CD4-positive, alpha-beta T cell treated with Interleukin-1 beta for 1 hour (primary cell): ENCODE measurements at places on chromosomes 11 and 22.

- DNase-seq = no peak
Observed at GRCh38 chr11:97883086-97883485, 1137.7 kb upstream of the CNTN5 start.

GRCh38 chr11:132872211-132872610 is 660.1 kb downstream of the OPCML start:
- no peak for DNase-seq

DNA sequence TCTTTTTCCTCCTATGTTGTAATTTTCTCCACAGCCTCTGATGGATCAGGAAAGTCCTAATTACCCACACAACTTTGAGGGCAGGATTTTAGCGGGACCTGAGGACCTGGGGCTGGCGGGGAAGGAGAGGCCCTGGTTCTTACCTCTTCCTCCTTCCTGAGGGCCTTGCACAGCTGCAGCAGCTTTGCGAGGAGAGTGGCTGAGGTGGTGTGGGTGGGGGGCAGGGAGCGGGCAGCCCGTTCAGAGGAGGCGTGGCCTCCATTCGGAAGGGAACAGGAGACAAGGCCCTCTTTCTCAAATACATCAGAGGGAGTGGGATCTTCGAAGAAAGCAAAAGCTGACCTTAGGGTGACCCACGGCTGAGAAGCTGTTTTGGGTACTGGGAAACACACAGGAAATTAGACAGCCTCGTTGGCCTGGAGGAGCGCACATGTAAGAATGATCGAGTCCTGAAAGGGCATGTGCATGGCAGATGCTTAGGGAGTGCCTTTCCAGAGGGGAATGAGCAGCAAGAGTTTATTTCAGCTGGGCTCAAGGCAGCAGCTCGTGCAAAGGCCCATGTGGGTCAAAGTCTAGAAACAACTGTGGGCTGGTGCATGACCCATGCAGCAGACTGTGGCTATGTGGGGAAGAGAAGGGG is 76.6 kb upstream of the NARS2 start:
- DNase-seq = no peak

- DNase-seq = no peak
Observed at GRCh38 chr11:36356201-36356600, 60.1 kb downstream of the PRR5L start.

GRCh38 chr11:76005756-76006155 is 190.7 kb downstream of the UVRAG start:
- DNase-seq = no peak

- no peak for DNase-seq
Observed at GRCh38 chr11:114209904-114210303, 86.3 kb upstream of the NNMT start.

DNA sequence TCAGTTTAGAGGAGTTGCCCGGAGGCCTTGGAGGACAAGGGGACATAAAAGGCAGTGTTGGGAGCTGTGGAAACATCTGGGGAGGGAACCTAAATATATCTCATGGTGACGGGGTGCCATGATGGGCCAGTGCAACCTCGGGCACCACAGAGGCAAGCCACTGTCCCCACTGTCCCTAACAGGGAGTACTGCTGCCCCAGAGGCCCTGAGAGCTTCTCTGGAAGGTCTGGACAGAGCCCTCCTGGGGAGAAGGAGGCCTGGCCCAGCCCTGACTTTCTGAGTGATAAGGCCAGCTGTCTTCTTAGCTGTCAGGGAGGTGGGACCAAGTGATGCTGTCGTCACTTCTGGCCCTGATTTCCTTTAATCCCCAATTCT is 5.5 kb upstream of the P2RY6 start:
- DNase-seq = no peak

DNA sequence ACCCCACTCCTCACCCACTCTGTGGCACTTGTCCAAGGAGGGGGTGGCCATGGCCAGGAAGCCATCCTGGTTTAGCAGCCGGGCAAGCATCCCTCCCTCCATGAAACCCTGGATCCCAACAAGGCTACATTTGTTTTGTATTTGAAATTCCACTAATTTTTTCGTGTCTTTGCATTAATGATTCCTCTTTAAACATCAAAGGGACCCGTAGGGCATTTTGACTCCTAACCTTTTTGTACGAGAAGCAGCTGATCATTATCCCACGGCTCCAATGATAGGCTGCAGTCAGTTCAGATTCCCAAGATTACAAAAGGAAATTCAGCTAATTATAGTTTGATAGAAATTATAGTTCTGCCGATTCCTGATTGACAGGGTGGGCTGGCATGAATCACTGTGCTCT is 10.7 kb downstream of the MYEOV start:
- no peak for DNase-seq

DNA sequence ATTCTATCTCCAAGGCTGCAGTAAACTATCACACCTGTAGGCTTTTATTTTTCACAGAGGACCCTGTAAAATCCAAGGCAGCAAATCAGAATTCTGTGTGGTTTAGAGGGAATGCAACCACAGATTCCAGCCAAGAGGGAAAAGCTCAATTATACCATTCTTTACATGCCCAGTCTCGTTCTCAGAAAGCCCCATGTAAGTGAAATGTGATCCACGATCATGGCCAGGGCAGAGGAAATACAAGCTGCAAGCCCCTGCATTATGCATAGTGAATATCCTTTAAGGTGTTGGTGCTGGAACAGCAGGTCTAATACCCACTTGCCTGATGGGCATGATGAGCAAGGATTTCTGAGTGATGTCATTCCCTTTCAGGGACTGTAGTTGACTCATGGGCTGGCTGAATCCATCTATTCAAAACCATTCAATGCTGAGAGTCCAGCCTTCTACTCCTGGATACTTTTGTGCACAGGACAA is 198.7 kb upstream of the MTMR2 start:
- no peak for DNase-seq

- DNase-seq = no peak
Observed at GRCh38 chr11:2587132-2587930, 112.5 kb downstream of the KCNQ1OT1 start.

GRCh38 chr11:133081020-133081419 is 451.3 kb downstream of the OPCML start:
- no peak for DNase-seq

DNA sequence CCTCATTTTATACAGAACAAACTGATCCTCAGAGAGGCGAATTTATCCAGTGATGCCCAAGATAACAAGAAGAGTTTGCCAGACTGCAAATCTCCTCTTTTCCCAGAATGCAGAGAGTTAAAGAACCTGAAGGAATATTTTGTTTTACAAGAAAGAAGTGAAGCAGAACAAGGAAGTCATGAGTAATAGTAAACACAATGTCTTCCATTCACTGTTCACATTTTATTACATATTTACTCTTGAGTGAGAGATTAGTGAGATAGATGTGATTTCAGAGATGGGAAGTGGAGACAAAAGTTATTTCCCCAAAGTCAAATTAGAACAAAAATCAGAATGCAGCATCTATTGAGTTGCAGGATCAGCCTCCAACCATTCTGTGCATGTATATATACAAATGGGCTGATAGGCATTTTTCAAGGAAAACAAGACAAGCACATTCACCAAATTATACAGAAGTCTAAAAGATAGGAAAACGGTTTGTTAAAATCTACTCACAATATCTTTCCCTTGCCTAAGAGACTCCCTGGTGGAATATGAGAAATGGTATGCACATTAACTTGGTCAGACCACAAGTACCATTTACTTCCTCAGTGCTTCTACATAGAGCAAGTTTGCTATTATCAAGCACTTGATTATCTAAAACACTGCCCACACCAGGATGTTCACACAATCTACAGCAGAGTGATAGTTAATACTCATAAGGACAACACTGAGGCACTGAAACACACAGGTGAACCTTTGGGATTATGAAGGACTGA is 12.0 kb downstream of the GUCY1A2 start:
- no peak for DNase-seq
